ENCODE measurements at places on chromosomes 2 and 18. TPM values are rescaled to one million over a fixed set of nuclear protein-coding genes. Genes with fewer than 3 reads are reported as not detected.

DNA sequence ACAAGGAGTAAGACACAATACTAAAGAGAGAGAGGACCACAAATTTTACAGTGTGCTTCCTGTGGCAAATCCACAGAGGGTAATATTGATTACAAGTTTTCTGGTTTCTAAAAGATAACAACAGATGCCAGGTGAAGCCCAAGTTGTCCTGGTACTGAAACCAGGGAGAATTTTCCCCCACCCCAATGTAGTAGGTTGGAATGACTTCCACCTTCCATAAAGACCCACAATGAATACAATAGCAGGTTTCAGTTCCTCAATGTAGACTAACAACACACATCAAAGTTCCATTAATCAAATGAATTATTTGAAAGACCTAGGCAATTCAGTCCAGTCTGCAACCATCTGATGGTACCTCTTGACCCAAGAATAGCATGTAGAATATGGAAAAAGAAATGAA lies 44.0 kb upstream of the TMEM247 start:
- peaks cover 6% of the 10 kb centered on the region for H3K4me1 ChIP-seq
- no peaks in the 10 kb centered on the region for H3K36me3 ChIP-seq
- H3K27me3 ChIP-seq = no peaks in the 10 kb centered on the region
- H3K27ac ChIP-seq = no peak overlapping the region
- DNase-seq = no peak

Gene AMER3
- not detected for total RNA-seq

DNA sequence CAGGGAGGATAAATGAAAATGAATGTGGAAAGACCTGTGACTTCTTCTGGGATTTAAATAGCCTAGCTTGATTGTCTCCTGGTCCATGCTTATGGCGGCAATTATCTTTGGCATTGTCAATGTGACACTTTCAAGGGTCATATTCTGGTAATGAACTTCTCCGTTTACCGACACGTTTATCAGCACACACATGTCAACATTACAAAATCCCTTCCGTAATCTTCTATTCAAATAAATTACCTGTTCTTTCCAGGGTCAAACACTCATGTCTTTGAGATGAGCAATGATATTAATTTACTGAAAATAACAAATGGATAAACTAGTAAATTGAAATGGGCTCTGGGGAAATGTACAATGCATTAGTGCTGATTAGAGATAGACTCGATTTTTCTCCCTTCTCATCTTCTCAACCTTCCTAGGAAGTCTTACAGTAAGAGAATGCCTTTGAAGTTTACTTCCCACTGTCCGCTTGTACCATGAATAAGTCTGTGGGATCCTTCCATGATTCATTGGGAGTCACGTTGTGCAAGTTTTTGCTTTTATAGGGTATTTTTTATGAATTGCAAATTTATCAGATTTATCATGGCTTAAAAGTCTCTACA lies 646.3 kb upstream of the LRATD1 start:
- no peaks in the 10 kb centered on the region for H3K36me3 ChIP-seq
- no peak for DNase-seq
- H3K27me3 ChIP-seq = no peaks in the 10 kb centered on the region
- no peaks in the 10 kb centered on the region for H3K4me1 ChIP-seq
- no peak overlapping the region for H3K4me3 ChIP-seq

Gene CFC1B
- not detected for total RNA-seq

- no peak for DNase-seq
- H3K4me1 ChIP-seq = peaks cover 4% of the 10 kb centered on the region
- H3K4me3 ChIP-seq = no peak overlapping the region
- no peaks in the 10 kb centered on the region for H3K36me3 ChIP-seq
Measured at GRCh38 chr2:224271617-224272236, 130.2 kb downstream of the FAM124B start.

All from vagina (tissue), 2 donors.